ENCODE measurements at places on chromosomes 7 and 10.

DNA sequence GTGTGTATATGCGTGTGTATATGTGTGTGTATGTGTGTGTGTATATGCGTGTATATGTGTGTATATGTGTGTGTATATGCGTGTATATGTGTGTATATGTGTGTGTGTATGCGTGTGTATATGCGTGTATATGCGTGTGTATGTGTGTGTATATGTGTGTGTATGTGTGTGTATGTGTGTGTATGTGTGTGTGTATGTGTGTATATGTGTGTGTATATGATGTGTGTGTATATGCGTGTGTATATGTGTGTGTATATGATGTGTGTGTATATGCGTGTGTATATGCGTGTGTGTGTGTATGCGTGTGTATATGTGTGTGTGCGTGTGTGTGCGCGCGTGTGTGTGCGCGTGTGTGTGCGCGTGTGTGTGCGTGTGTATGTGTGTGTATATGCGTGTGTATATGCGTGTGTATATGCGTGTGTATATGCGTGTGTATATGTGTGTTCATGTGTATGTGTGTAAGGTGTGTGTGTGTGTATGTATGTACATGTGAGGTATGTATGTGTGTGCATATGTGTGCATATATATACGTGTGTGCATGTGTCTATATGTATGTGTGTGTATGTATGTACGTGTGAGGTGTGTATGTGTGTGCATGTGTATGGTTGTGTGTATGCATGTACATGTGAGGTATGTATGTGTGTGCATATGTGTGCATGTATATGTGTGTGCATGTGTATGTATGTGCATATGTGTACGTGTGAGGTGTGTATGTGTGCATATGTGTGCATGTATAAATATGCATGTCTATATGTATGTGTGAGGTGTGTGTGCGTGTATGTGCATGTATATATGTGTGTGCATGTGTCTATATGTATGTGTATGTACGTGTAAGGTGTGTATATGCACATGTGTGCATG lies 6.0 kb downstream of the UCN3 start:
- DNase-seq, result no peak

GRCh38 chr10:11742779-11743298 lies 657 bp downstream of the ECHDC3 start:
- DNase-seq, result no peak

- DNase-seq, result no peak
Measured at GRCh38 chr7:36076074-36076473, 77.0 kb upstream of the EEPD1 start.

DNA sequence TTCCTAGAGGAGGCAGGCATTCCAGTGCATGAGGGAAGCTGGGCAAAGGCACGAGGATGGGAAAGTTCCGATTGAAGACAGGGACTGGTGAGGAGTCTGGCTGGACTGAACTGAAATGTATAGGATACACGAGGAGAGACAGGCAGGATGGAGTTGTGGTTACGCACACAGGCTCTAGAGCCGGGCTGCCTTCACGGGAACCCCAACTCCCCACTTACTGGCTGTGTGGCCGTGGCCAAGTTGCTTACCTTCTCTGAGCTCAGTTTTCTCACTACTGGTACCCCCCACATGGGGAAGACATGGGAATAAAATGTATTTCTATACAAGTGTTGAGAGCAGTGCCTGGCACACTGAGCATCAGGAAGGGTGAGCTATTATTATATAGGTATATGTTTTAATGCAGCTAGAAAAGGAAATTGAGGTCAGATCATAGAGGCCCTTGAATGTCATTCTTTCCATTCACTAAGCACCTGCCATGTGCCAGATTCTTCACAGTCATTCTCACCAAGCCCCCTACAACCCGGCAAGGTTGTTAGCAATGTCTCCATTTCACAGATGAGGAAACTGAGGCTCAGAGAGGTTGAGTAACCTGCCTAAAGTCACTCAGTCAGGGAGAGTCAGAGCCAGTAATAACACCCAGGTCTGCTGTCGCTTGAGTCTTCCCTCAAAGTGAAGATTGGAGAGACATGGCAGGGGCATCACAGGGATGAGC lies 9.7 kb downstream of the CHST3 start:
- no peak for DNase-seq

DNA sequence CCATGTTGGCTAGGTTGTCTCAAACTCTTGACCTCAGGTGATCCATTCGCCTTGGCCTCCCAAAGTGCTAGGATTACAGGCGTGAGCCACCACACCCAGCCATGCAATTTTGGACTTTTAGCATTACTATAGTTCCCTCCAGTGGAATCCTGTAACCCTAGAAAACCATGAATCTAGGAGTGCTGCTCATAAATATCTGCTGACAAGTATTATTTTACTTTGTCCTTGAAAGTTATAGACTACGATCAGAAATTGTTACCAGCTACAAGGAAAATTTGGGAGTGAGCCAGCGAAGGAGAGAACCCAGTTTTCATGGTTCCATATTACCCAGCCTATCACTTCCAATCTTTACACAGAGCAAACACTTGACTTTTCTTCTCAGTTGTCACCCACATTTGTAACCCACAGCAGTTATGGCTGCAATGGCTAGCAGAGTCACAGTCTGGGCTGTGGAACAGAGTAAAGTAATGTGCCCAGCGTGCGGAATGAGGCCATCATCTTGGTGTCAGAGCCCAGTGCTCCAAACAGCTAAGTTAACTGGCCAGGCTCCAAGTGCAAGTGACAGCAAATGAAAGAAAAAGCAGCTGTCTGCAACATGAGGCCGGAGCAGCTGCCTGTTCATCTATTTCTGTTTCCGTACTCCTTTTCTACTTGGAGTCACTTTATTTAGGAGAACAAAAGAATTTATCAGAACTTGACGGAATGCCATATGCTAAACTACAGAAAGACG lies 29.9 kb downstream of the ZC3HC1 start:
- DNase-seq, result no peak

- DNase-seq, result no peak
Measured at GRCh38 chr7:1856888-1857441, 186.9 kb downstream of the ELFN1 start.

DNA sequence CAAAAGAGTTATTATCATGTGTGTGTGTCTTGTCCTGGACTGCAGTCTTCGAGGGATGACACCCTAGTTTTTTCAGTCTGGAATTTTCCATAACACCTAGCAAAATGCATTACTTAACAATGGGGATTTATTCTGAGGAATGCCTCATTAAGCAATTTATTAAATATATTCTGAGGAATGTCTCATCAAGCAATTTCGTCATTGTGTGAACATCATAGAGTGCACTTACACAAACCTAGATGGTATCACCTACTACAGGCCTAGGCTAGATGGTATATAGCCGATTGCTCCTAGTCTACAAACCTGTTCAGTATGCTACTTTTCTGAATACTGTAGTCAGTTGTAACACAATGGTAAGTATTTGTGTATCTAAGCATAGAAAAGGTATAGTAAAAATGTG lies 1.1 kb upstream of the STEAP4 start:
- DNase-seq, result no peak

DNA sequence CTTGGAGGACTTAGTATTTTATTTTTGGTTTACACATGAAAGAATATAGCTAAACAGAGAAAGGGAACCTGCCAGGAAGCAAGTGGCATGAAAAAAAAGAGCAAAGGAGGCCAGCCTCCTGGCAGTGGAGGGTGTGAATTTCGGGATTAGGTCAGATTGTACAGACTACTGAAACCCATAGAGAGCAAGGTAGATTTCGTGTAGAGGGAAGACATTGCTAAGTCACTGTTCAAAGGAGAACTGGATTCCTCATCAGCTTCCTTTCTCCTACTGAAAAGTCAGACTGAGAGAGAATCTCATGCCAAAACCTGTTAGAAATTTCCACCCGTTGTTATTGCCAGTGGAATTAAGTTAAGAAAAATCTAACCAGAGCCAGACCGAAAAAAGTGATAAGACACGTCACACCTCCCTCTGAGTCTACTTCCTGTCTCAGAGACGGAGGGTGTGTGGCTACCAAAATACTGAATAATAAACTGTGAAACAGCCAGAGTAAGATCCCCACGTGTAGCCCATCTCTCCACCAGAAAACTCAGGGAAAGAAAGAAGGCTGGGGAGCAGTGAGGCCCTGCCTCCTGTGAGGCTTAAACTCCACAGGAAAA lies 118.8 kb downstream of the SKIDA1 start:
- DNase-seq, result peak; percentile 64

GRCh38 chr7:12765431-12766100 lies 78.1 kb downstream of the ARL4A start:
- DNase-seq, result no peak

DNA sequence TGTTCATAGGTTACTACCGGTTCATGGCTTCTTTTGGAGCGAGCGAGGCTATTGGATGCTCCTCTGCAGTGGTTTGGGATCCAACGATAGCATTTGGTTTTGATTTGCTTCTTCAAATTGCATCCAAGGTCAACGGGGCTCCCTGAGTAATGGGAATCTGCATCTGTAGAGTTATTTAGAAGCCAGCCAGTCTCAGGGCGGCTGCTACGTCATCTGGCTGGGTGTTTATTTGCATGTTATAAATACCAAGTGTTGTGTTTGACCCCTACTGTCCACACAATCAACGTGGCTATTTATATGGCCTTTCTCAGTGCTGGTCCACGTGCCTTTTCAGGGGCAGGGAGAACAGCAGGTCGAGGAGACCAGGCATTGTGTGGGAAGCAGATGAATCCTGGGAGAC lies 137.7 kb downstream of the PRPF18 start:
- no peak for DNase-seq

DNA sequence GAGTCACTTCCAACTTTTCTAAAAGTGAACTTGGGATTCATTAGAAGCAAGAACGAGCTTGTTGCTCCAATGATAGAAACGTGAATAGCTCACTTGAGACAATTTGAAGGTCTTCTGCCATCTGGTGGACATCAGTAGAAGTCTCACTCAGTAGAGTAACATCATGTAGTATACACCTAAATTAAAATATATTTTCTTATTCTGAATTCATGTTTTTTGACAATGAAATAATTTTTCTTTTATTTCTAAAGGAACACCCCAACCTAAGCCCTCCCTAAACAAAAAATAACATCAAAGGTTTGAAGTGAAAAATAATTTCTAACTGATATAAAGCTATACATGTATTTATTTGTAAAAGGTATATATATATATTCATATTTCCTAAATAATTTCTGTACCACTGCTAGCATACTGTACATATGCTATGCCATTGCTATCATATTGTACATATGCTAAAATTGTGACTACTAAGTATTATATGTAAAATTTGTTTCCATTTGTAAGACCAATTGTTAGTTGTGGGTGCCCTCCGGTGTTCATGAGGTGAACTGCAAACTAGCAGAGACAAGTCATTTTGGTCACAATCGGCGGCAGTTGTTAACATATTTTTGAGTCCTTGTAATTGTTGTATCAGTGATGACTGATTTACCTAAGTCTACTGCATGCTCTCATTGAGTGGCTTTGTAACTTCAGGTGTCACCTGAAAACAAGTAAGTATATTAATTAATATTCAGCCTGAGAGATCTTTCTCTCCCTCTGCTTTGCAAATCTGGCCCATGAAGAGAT lies 121.9 kb downstream of the PTPRZ1 start:
- DNase-seq, result peak; percentile 79

DNA sequence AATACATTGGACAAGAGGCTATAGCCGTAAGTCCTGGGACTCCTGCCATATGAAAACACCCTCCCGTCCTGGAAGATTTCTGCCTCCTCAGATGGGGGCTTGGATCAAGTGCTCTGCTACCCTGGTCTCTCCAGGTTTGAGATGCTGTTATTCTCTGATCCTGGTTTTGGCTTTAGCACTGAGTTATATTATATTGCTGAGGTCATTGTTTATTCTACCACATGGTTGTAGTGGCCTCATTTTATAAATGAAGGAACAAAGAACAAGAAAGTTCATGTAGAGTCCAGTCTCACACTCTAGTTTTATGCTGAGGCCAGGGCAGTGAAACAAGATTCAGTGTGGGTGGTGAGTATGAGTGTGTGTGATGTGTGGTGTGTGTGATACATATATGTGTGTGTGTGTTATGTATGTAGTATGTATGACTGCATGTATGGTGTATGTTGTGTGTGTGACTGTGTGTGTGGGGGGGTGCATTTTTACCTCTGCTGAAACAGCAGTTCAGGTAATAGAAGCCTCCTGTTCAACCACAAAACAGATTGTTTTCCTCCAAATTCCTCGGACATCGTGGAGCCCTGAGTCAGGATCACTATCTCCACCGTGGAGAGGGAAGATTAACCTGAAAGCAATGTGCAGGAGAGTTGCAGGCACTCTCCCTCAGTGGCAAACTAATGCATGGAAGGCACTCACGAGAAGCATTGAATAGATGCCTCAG lies 80.7 kb downstream of the C7orf25 start:
- DNase-seq, result peak; percentile 57

DNA sequence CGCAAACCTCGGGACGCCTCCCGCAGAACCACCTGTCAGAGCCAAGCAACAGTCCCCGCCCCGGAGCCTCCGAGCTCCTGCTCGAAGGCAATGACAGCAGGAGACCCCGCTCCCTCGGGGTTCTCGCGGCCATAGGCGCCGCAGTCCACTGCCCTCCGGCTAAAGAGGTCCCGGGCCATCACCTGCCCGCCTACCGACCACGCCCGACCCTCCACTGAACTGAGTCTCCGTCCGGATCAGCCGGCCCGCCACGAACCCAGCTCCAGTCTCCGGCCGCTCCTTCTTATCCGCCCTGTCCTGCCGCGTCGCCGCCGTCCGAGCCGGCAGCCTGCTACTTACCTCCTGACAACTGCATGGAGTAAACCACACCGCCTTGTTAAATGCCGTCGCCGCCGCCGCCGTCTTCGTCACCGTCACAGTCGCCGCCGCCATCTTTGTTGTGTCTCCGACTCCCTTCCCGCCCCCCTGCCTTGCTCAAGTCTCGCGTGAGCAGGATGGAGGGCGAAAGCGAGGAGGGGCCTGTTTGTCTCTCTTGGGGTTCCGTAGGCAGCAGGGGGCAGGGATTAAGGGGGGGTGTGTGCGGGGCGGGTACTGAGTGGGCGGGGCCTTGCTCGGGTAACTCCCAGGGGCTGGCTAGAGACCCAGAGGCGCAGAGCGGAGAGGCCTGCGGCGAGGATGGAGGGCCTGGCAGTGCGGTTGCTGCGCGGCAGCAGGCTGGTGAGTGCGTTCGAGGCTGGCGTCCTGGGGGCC lies at the start of the genes ACADSB and IKZF5:
ACADSB (plus strand) TSS at position 652 of the 750 bp plus-strand sequence; CDS start at position 676, 24 bp downstream.
IKZF5 (minus strand) TSS at position 441 of the 750 bp plus-strand sequence. CDS start 10,170 bp downstream, outside the sequence.
- DNase-seq, result peak; percentile 96

GRCh38 chr10:48839809-48840679 lies 99.6 kb downstream of the LRRC18 start:
- no peak for DNase-seq

DNA sequence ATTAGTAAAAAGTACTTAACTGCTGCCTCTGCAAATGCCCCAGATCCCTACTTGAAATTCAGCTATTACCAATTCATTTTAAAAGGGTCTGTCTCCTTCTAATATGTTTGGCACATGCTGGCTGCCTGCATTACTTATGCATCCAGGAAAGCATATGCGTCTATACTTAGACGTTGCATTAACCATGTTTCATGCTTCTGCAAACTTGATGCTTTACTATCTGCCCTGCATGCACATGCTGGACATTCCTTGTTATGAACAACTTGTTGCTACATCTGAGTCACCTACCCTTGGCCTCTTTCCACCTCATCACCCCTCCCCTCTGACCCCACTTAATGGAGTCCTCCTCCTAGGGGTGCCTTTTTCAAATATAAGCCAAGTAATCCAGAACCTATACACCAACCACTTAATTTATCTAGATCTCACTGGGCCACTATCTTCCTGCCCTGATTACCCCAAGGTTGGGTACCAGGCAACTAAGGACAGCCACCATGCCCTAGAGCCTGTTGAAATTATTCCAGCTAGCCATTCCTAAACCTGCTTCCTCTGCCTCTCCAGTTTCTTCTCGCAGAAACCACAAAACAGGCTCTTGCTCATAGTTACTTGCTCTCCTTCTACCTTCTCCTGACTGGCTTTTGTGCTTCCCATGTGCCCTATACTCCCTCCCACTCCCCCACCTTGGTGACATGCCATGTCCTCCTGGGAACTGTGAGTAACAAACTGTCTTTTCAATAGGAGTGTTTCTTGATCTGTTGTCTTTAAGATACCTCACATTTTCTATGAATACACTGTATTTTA lies 1187.9 kb downstream of the REEP3 start:
- no peak for DNase-seq

All from amniotic epithelial cell (primary cell).